ENCODE measurements at places on chromosomes 12 and 14.
A peak's percentile ranks its signal among the peaks of the same experiment; 100 is the strongest.

DNA sequence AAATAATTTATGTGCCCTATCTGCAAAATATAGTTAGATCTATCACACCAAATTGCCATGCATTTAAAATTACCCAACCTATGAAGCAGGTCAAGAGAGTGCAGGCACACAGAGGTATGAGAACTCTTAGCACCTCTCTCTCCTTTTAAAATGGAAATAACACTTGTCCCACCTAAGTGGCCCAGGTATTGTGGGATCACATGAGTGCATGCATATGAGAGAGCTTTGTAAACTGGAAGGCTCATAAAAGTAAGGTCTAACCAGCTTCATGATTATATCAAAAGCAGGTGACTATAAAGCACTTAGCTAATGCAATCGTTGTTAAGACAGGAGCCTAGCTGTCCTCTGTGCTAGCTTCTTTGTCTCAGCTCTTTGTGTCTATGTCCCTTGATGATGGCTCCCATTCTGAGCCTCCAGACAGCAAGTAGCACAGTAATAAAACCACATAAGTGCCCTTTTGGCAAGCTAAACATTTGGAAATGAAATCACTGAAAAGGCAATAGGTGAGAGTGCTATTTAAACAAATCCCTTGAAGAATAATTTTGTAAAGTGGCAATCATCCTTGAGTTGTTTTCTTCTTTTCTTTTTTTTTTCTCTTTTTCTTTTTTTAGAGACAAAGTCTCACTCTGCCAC is 219.0 kb downstream of the NTF3 start:
- DNase-seq: no peak

DNA sequence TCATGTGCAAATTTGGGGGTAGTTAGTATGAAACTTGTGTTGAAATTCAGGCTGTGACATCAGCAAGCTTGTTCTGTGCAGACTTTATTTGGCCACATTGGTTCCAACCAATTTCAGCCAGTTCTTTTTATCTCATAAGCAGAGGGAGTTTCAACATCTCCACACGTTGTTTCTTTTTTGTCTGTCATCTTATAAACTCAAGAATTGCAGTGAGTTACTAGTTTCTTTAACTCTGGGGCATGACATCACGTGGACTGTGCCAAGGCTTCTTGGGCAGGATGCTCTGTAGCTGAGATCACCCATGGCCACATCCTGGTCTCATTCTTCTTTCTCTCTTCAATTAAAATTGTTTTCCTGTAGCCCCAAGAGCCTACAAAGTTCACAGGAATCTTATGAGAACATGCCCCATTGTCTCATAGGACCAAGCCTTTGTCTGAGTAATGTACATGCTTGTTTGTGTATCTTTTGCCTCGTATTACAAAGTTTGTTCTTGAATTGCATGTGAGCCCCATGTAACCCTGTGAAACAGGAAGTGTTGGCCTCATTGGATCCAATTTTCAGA is 982.0 kb upstream of the TMEM132C start:
- no peak for DNase-seq

DNA sequence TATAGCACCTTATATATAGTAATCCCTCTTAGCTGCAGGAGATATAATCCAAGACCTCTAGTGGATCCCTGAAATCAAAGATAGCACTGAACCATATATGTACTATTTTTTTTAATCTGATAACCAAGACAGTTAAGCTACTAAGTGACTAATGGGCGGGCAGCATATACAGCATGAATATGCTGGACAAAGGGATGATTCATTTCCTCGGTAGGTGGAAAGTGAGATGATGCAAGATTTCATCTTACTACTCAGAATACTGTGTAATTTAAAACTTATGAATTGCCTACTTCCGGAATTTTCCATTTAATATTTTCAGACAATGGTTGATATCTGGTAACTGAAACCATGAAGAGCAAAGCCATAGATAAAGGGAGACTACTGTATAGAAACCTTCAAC is 36.2 kb downstream of the PRMT8 start:
- peak; percentile 44 for DNase-seq

DNA sequence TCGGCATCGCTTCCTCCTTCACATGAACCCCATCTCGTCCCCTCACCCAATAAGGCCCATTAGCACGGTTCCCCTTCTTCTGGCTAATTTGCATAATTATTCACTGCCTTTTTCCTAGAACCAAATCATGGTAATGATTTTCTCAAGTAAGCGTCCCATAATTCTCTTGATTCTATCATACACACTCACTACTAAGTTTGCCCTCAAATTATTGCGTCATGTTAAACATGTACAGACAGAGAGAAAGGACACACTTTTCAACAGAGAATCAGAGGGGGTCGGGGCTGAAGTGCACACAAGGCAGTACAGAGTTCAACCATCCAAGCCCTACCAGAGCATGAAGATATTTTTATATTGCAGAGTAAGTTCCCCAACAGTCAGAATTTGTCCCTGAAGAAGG is 256.6 kb downstream of the FOXN3 start:
- DNase-seq: no peak

DNA sequence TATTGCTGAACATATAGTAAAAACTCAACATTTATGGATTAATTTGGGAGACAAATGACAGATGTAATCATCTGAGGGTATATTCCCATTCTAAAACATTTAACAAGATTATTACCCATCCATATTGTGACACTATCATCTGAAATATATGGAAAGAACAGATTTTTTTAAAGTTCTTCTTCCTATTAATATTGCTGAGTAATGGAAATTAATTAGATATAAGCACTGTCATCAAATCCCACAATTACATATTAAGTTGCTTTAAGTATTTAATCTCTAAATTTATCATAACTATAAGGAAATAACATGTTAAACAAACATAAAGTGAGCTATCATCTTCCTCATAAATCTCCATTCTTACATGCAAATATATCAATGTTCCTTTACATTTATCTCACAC is 22.0 kb downstream of the EML5 start:
- DNase-seq: no peak

DNA sequence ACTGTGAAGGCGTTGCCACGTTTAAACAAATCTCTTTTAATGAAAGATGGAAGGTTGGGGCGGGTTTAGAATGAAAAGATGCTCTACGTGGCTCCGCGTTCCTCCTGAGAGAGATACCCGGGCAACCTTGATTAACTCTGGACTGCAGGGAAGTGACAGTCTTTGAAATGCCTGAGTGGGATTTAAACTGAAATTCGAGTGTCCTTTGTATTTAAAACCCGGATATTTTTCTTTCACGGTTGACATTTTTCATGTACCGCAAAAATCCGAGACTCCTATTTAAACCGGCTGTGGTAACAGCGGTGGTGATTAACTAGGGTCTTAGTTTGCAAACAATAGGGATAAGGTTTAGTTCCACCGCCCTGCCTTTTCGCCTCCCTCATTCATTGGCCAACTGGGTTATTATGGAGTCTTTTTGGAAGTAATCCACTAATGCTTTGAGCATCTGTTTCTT is 707 bp downstream of the G2E3 start:
- DNase-seq: no peak

- DNase-seq: no peak
Observed at GRCh38 chr14:64581363-64581762, 31.6 kb downstream of the PPP1R36 start.

GRCh38 chr12:81888961-81889360 is 129.8 kb upstream of the PPFIA2 start:
- no peak for DNase-seq

GRCh38 chr12:76588881-76589565 is 29.5 kb upstream of the OSBPL8 start:
- peak; percentile 27 for DNase-seq

- no peak for DNase-seq
Observed at GRCh38 chr12:28878629-28879028, 270.4 kb upstream of the FAR2 start.

DNA sequence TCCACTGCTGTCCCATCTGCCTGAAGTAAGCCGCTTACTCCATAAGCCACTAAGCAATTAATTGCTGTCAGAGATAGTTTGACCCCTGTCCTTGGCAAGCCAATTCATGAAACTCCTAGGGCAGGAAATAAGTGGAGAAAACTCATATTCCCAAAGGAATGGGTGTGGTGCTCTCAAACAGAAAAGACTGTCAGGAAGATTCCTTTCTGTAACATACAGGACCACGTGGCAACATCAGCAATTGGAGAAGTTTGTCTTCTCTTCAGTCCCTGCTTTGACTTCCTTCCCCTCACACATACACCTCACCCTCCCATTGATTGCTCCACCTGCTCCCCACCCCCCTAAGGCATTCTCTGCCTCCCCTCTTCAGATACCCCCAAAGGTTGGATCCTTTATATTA is 36.2 kb upstream of the MDM1 start:
- no peak for DNase-seq

DNA sequence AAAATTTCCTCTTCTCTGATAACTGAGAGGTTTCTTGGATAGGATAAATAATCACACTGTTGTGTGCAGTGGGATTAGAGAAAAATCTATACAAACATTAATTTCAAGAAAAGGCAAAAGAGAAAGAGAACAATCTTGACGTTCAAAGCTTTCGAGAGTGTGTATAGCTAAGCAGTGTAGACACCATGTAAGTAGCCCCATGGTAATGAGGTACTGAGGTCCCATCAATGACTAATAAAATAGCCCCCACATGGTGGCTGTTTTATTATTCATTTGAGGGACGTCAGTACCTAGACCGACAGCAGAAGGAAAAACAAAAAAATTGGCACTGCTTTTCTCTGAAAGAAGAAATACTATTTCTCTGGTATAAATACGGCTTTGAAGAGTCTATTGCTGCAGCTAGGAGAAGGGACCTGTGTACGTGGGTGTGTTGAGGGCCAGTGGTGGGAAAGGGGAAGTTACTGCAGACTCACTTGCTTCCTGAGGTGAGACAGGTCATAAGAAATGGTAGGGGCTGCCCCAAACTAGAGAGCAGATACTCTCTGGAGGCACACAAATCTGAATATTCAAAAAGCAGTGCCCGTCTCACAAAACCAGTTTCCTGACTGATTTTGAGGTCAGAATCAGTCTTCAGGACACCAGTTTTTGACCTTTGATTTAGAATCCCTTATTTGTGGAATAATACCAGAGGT is 339.8 kb downstream of the EMP1 start:
- no peak for DNase-seq

DNA sequence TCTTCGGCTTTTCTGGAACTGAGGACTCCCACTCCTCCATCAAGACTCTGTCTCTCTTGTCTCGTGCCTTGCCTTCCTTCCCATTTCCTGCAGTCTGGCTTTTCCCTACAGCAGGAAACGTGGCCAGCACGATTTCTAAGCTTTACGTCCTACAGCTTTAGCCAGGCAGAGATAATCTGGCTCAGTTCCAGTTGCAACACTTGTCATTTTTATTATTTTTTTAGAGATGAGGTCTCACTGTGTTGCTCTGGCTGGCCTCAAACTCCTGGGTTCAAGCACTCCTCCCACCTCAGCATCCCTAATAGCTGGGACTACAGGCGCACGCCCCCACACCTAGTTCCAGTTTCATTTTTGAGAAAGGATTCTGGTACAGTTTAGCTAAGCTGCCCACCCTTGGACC is 19.9 kb downstream of the CALM1 start:
- DNase-seq: no peak

- DNase-seq: peak; percentile 96
Observed at GRCh38 chr12:27652174-27652763, 44.0 kb upstream of the REP15 start.

DNA sequence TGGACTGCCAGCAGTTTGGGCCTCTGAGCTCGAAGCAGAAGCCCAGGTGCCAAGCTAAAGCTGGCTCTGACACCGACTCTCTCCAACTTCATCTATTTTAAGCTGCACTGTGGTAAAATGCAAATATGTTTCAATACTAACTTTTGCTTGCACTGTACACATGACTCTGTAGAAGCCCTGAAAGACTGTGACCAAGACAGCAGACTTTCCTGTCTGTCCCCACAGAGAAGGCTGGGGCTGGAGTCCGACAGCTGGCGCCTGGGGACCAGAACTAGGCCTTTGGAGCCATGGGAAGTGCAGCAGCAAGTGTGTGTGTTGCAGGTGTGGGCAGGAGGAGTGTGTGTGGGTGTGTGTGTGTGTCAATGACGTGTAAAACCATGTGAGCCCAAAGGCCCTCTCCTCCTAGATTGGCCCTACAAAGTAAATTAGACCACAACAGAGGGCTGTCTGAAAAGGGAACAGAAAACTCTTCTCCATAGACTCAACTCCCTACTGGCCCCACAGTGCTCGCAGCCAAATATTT is 16.4 kb upstream of the RAB35 start:
- DNase-seq: no peak

GRCh38 chr12:124512667-124513296 is 54.6 kb downstream of the NCOR2 start:
- no peak for DNase-seq

- DNase-seq: peak; percentile 59
Observed at GRCh38 chr12:122422730-122423257, 325 bp upstream of the CLIP1 start.

GRCh38 chr14:54173802-54174201 is 217.2 kb upstream of the BMP4 start:
- no peak for DNase-seq

- no peak for DNase-seq
Observed at GRCh38 chr12:94875525-94875924, 128.0 kb downstream of the NDUFA12 start.

DNA sequence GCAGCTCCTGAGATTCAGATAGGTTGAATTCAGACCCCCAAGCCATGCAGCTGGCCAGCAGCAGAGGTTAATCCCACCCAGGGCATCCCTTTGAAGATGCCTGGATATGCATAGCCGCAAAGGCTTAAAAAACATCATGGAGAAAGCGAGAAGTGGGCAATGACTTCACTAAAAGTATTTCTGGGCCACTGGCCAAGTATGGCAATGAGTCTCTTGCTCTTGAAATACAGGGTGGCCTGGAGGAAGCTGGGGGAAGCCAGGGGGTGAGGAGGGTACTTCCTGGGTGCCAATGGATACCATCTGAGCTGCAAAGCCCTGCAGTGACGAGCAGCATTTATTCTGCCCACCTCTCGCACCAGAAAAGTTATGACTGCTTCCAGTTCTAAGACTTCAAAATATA is 539.3 kb upstream of the TBX3 start:
- no peak for DNase-seq

- DNase-seq: no peak
Observed at GRCh38 chr12:12799163-12799920, 13.8 kb upstream of the DDX47 start.

DNA sequence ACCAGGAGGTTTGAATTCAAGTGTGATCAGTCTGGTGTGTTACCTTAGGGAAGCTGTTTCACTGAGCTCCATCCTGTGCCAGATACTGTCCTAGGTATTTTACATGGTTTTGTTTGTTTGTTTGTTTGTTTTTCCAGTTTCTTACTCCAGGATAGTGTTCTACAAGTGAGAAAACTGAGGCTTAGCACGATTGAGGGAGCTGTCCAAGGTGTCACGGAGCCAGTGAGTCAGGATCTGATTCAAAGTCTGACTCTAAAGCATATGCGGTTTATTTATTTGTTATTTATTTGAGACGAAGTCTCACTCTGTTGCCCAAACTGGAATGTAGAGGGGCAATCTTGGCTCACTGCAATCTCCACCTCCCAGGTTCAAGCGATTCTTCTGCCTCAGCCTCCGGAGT is 79.7 kb upstream of the GNG2 start:
- DNase-seq: no peak

GRCh38 chr14:102708494-102708893 is 68.8 kb upstream of the TRAF3 start:
- no peak for DNase-seq

- peak; percentile 82 for DNase-seq
Observed at GRCh38 chr12:14167005-14167628, 185.7 kb upstream of the GRIN2B start.

- DNase-seq: no peak
Observed at GRCh38 chr14:63501429-63501828, 41.7 kb downstream of the PPP2R5E start.

Measured in trophoblast cell (in vitro differentiated cells and primary cell).